ENCODE measurements at places on chromosomes 5 and 9.

DNA sequence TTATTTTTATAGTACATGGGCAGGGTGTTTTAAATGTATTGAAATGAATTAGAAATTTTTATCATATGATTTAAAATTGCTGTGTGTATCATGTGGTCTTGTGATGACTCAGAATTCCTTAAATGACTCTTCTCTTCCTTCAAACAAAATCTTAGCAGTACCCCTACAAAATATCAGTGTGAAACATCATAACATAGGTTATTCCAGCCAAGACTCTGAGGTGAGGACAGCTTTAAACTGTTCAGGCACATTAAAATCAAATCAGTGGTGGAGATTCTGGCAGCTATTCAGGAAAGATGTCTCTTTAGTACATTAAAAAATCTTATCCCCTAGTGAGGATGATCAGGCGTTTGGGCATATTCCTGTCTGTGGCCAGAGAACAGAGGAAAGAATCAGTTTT is 174.0 kb downstream of the MAN2A1 start:
- no peak for DNase-seq

- no peak for DNase-seq
Measured at GRCh38 chr9:114899995-114900394, 30.4 kb downstream of the TNFSF8 start.

- DNase-seq = no peak
Measured at GRCh38 chr5:154384480-154385235, 61.1 kb upstream of the SAP30L start.

DNA sequence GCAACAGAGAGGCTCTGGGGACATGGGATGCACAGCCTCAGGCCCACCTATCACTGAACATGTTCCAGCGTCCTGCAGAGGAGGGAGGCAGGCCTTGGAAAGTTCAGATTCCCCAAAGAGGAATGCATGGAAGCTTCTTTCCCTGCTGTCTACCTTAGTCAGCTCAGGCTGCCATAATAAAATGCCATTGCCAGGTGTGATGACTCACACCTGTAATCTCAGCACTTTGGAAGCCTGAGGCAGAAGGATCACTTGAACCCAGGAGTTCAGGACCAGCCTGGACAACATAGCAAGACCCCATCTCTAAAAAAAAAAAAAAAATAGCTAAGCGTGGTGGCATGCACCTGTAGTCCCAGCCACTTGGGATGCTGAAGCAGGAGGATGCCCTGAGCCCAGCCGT is 24.5 kb upstream of the TOR1B start:
- DNase-seq = no peak

GRCh38 chr5:114949756-114950155 is 220.0 kb downstream of the TRIM36 start:
- no peak for DNase-seq

GRCh38 chr5:60809891-60810425 is 34.1 kb downstream of the ELOVL7 start:
- DNase-seq = no peak

- DNase-seq = no peak
Measured at GRCh38 chr9:87686520-87687090, 39.3 kb upstream of the CTSL start.

Data from CD4-positive, alpha-beta T cell treated with Interleukin-6 for 4 hours (primary cell).